ENCODE measurements at places on chromosomes 6 and 20.

GRCh38 chr6:90003941-90004340, 109.7 kb downstream of the GJA10 start:
- DNase-seq: no peak

DNA sequence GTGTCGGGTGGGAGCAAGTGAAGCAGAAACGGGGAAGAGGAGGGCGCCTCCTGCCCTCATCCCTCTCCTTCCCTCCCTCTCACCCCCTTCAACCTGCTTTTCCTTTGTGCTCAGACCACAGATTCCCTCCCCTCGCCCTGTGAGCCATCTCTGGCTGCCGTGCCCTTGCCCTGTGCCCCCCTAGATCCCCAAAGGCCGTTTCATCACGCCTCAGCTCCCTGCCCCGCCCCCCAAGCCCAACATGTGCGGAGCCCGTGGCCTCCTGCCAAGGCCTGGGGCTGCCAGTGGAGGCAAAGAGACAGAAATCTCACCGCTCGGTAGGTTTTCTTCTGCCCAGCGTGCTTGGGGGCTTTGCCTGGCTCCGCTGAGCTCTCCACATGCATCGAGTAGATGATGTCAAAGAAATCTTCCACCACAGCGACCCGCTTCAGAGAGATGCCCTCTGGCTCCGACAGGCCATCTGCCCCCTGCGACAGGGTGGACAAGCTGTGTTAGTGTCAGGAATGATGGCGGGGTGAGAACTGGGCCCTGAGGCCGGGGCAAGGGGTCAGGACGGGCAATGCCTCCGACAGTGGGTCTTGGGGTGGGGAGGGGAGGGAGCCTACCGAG, 57.6 kb downstream of the NOL4L start:
- DNase-seq: no peak

- DNase-seq: no peak
These were observed 9.4 kb upstream of the PLAGL1 start for GRCh38 chr6:144017166-144018094.

DNA sequence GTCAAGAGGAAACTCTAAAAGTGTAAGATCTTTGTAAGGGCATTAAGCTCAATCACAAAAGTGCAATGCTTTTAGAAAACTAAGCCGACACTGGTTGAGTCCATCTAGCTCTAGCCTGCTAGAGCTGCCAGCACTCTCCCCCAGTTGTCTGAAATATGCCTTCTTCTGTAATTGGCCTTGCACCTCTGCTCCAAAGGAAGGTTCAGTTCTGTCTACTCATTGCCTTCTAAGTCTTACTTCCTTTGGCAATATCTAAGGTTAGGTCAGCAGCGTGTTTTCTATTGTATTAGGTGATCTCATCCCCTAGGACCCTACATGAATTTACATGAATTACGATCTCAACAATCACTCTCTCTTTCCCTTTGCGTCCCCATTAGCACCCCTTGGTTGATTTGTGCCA, 378.6 kb downstream of the CBLN4 start:
- no peak for DNase-seq

- DNase-seq: no peak
These were observed 71.3 kb downstream of the SLC22A3 start for GRCh38 chr6:160419488-160419887.

GRCh38 chr6:79605061-79605460, 26.1 kb upstream of the SH3BGRL2 start:
- no peak for DNase-seq

DNA sequence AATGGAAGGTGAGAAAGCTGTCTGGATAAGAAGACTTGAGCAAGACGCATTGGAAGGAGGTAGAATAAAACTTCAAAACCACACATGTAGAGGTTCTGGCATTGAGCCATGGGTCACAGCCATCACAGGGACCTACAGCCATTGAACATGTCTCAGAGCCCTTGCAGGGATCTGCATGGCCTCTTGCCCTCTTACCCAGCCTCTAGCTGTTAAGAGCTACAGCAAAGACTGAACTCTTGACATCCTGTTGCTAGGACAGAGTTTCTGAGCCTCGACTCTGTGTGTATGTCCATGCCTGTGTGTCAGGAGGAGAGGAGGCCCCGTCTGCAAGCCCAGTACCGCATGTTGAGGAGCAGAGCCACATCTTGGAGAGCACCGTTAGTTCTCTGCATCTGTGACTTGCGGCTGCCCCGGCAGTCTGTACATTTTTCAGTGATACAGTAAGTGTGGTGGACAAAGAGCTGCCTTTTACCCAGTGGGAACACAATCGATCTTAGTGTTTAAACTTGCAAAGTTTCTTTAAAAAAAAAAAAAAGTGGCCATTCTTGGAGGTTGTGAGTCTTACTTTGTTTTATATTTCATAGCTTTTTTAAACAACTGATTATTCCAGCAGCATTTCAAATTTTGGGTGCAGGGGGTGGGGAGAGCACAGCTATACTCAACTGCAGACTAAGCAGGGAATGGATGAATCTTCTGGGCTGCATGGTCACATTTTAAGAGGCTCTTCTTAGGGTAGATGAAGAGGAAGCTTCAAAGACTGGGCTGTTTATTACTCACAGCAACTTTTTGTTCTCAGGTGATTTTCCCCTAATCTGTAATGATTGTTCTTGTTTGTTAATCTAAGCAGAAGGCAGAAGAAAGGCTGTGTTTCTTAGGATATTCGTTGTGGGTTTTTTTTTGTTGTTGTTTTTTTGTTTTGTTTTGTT, 88.5 kb downstream of the TBC1D7 start:
- DNase-seq: no peak

- DNase-seq: no peak
These were observed 72.1 kb downstream of the FOXA2 start for GRCh38 chr20:22511943-22512910.

DNA sequence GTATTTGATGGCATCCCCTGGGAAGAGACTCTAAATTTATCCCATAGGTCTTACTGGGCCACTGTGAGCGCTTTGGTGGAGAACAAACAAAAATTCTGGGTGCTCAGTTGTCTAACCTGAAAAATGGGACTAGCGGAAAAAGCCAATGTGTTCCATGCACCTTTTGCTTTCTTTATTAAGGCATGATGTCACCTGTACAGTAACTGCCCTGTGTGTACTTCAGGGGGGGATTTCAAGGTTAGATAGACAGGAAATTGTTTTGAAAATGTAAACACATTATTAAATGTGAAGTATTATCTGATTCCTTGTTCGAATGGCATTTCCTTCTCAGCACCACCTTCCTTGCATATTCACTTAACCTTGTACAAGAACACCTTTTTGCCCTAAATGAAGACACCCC, 1.2 kb upstream of the EDN1 start:
- no peak for DNase-seq

GRCh38 chr6:44029444-44030185, 97.6 kb downstream of the MRPL14 start:
- DNase-seq: no peak

DNA sequence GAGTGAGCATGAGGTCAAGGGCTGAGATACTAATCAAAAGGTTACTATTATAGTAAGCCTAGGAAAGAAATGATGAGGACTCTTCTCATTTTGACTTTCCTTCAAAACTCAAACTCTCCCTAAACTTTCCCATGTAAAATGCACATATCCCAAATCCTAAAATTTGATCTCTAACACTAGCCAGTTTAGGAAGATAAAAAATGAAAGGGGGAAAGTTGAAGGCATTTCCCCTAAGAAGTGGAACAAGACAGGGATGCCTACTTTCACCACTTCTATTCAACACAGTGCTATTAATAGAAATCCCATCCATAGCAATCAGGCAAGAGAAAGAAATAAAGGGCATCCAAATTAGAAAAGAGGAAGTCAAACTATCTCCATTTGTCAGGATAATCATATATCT, 2.9 kb upstream of the CALHM5 start:
- no peak for DNase-seq

GRCh38 chr20:57090590-57091560, 175.6 kb downstream of the BMP7 start:
- DNase-seq: no peak

DNA sequence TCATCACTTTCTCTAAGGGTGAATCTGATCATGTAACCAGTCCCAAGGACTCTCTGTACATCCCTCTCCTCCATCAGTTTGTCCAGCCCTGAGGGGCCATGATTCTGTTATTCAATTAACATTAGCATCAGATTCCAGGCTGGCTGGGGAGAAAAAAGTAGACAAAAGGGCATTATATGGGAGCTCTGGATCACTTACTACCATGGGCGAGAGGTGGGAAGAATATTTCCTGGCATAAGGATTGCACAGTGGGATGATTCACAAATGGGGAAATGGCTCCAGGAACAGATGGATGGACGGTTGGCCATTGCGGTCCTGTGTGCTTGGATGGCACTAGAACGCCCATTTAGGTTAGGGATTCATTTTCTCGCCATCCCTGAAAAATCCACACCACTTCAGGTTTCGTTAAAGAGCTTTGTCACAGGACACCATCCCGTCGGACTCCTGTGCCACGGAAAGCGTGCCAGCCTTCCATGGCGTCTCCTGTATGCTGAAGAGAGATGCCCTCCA, 112.6 kb downstream of the THBS2 start:
- no peak for DNase-seq

- no peak for DNase-seq
These were observed 81.2 kb downstream of the ASXL1 start for GRCh38 chr20:32439132-32439829.

DNA sequence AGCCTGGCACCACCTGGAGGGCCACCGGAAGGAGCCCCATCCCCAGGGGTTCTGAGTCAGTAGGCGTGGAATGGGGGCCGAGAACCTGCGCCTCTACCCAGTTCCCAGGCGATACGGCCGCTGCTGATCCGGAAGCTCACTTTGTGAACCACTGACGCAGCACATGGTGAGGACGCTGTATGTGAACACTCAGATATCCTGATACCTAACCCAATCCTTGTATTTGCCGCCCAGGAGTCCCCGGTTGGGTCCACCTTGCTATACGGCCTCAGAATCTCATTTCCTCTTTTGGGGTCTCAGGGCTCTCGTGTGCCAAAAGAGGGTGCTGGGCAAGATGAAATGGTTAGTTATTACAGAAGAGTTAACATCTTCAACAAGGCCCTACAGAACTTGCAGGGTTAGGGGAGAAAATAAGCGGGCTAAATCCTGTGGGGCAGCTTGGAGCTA, 604 bp upstream of the RAB5IF start:
- DNase-seq: peak; percentile 86

DNA sequence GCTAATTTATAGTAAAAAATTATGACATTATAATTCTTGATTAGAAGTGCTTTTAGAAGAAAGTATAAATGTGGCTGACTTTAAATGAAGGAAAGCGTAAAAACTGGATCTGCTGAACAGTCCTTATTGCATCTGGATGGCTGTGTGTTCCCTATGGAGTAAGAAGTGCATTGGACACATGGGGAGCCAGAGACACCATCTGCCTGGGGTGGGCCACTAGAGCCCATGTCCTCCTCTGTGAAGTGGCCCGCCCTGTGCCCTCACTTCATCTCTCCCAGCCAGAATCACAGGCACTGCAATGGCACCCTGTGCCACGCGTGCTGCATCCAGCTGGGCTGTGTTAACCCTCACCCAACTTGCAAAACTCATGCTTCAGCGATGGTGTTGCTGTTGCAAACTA, 13.2 kb upstream of the SFT2D1 start:
- no peak for DNase-seq

- no peak for DNase-seq
These were observed 7.6 kb downstream of the TREM1 start for GRCh38 chr6:41278699-41279405.

DNA sequence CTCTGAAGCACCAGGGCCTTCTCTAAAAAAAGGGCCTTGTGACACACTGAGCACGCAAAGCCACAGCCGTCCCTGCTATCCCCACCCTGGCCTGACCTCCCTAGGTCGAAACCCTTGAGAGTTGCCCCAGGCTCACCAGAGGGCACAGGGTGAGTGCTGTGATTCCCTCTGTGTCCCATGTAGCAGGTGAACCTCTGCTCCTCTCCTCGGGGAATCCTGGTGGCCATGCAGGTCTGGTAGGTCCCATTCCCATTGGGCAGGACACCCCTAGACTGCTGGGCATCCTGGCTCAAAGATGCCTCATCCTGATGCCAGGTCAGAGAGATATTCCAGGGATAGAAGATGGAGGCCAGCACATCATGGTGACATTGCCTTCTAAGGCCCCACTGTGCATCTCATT, 20.9 kb downstream of the HLA-F start:
- DNase-seq: no peak

DNA sequence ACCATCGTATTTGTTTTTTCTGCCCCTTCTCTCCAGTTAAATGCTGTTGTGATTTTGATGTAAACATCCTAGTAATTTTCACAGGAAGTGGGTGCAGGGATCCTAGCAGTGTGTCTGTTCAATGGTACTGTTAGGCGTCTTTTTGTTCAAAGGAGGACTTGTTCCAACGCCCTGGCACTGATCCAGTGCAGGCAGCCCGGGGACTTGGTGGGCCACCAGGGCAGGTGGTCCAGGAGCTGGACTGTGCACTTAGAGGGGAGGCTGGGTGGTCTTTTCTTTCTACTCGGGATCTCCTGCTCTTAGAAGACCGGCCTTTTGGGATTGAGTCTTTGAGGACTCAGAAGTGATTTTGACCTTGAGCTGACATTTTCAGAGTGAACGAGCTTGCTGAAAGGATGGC, 41.1 kb upstream of the NKX2-2 start:
- DNase-seq: no peak

DNA sequence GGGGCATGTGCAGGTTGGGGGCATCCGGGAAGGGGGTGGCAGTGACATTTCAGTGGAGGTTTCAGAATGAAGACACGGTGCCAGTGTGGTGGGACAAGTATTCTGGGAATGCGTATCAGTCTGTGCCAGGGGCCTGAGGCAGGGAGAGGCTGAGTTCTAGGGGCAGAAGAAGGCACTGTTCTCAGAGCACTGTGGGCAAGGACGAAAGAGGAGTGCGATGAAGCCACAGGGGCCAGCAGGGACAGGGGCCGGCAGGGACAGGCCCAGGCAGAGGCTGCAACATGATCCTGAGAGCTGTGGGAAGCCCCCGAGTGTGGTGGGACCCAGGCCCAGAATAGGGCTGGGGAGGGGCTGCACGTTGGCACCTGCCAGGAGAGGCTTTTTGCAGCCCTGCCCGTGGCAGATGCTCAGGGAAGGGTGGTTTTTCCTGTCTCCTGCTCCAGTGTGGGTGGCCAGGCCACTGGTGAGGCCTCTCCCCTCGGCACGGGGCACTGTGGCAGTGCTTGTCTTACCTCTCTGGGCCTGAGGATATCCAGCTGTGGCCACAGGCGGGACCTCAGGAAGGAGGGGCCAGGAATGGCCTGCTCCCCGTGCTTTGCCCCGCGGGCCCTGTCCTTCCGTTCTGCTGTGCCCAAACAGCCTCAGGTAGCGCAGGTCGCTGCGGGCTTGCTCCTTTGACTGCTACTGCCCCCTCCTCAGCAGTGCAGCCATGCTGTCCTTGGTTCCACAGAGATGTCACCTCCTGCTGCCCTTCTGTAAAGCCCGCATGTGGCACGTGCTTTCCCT, 10.0 kb downstream of the ENTPD6 start:
- DNase-seq: no peak

GRCh38 chr6:44128020-44128917, 915 bp downstream of the TMEM63B start:
- peak; percentile 44 for DNase-seq

DNA sequence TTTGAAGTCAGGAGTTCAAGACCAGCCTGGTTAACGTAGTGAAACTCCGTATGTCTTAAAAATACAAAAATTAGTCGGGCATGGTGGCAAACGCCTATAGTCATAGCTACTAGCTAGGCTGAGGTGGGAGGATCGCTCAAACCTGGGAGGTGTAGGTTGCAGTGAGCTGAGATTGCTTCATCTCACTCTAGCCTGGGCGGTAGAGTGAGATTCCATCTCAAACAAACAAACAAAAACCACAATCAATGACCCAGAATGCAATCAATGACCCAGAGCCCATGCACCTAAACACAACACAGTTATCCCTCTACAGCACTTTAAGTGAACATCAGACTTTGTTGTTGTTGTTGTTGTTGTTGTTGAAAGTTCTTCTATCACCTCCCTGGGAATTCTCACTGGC, 77.9 kb downstream of the MYB start:
- no peak for DNase-seq

All from GM06990 (cell line).